ENCODE measurements at places on chromosomes 7 and 10. TPM values are rescaled to one million over a fixed set of nuclear protein-coding genes. Genes with fewer than 3 reads are reported as not detected.

DNA sequence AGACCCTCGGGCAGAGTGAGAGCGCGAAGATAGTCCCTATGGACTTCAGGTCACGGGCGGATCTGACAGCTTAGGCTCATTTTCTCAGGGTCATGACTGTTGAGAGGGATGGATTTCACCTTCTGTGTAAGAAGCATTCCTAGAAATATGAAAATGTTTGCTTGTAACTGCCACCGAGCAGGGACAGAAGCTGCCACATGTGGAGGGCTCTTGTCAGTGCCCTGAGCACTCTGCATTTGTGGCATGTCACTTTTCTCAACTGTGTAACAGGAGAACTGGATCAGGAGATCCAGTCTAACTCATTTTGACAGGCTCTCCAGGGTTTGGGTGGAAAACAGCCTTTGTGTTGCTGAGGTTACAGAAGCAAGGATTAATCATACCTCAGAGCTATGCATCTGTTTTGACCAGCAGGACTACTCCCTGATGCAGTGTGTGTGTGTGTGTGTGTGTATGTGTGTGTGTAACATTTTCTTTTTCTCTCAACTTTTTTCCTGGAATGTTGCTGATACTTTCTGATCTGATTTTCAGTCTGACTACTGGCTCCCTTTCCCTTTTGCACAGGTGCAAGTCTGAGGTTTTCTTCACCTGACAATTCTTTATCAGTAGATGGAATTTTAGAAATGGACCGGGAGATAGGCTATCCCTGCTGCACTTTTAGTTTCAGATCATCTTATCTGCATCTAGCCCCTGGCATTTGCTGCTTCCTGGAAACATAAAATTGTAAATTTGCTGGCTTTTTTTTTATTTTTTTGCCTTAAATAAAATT is 183.3 kb downstream of the STK31 start:
- DNase-seq, result no peak

- DNase-seq, result no peak
Observed at GRCh38 chr7:90761584-90761983, 165.5 kb downstream of the CDK14 start.

The DLX5 gene
- not detected for polyA plus RNA-seq

The ADAM22 gene
- polyA plus RNA-seq, result 0.21 TPM

GRCh38 chr7:66758950-66759628 is 18.6 kb downstream of the RABGEF1 start:
- no peak for DNase-seq

The PRKAR2B gene
- polyA plus RNA-seq, result 0.46 TPM

The LBX1 gene
- not detected for polyA plus RNA-seq

- DNase-seq, result no peak
Observed at GRCh38 chr7:11436316-11436715, 395.7 kb downstream of the THSD7A start.

- no peak for DNase-seq
Observed at GRCh38 chr7:2729893-2730716, 42.1 kb downstream of the AMZ1 start.

GRCh38 chr7:156055206-156055822 is 243.1 kb upstream of the SHH start:
- no peak for DNase-seq

GRCh38 chr7:135763261-135763660 is 14.6 kb upstream of the FAM180A start:
- DNase-seq, result no peak

GRCh38 chr7:76356823-76357222 is 2.0 kb downstream of the YWHAG start:
- DNase-seq, result no peak

DNA sequence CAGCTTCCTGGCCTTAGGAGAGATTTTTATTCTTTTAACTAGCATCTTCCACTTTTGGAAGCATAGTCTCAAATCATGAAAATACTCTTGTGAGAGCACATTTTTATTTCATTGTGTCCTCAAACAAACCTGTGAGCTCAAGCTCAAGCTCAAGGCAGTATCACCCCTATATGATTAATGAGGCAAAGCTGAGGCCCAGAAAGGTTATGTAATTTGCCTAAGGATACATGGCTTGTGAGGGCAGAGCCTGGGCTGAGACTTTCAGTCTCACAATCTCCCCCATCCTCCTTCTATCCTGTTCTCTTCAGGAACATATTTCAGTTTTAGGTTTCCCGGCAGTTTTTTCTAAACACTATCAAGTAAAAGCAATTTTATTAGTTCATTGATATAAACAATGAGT is 359.5 kb downstream of the PTEN start:
- no peak for DNase-seq

DNA sequence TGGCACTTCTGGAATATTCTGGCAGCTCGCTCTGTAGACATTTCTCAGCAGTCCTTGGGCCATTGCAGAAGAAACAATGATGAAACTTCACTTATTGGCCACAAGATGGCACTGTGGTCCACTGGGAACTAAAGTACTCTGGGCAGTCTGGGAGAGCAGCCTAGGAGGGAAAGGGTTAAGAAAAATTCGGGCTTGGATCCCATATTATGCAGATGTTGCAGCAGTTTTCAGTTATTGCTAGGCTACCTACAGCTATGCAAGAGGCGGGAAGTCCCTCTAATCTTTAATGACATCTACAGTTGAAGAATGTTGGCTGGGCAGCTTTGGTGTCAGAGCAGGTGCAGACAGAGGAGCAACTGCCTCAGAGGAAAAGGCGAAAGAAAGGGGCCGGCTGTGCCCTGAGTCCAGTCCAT is 201.7 kb upstream of the PRSS58 start:
- DNase-seq, result peak; percentile 39

DNA sequence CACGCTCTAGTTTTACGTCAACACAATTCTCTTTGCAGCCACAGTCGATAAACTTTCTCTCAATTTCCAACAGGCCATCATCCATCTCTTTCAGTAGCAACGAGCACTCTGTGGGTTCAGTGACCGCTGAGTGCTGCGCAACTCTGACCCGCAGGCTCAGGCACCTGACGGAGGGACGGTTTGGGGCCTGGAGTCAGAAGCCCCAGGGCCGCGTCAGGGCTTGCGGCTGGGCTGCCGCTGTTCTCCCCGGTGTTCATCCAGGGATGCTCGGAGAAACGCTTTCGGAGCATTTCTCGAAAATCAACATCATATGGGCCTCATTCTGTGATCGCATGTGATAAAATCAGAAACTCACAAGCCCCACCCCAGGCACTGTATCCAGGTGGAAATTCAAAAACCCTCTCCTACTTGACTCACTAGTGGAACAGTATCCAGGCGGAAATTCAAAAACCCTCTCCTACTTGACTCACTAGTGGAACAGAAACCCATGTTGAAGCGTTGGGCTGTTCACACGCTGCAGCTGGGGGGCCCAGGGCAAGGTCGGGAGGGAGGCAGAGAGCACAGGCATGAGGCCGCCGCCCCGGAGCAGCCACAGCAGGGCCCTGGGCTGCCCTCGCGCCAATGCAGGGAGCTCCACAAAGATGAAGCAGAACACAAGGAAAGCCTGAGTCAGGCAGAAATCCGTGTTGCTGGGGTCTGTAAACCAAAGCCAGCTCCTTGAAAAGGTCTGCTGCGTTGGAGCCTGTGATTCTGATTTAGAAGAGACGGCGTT is 73.3 kb upstream of the NKX6-2 start:
- DNase-seq, result no peak

DNA sequence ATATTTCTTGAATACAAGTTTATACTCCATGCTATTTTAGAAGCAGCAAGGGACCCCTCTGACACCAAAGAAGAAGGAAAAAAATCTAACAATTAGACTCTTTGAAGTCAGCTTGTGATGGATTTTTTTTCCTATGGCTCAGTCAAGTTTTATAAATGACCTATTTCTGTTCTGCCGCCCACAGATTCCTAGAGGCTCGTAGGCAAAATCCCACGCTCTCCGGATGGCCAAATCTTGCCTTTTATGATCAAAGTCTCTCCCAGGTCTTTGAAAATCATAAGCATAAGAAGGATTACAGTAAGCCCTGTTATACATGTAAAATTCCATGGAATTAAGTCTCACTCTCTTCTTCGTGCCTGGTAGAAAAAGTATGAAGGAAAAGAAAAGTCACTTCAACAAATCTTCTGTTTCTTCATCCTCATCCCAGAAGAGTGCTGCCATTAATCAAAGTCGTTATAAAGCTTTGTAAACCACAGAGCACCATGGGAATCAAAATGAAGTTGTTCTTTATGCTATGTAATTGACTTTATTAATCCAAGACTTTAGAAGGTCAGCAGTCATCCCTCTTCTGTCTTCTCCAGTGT is 33.1 kb downstream of the ASB13 start:
- DNase-seq, result no peak

The CDNF gene
- polyA plus RNA-seq, result 1.8 TPM

GRCh38 chr10:73911553-73912004 is 647 bp downstream of the PLAU start:
- DNase-seq, result no peak

The RAB18 gene
- polyA plus RNA-seq, result 171 TPM

DNA sequence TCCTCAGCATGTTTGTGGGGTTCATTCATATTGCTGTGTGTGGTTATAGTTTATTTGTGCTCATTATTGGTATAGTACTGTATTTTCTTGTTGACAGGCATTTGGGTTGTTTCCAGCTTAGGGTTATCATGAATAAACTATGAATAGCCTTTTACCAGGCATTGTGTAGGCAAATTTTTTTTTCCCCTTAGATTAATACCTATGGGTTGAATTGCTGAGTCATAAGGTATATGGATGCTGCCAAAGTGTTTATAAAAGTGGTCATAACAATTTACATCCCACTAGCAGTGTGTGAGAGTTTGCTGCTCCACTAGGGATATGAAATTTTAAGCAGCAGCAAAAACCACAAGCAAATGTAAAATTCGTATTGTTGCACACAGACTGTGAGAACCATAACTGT is 175.0 kb downstream of the PLPP4 start:
- no peak for DNase-seq

DNA sequence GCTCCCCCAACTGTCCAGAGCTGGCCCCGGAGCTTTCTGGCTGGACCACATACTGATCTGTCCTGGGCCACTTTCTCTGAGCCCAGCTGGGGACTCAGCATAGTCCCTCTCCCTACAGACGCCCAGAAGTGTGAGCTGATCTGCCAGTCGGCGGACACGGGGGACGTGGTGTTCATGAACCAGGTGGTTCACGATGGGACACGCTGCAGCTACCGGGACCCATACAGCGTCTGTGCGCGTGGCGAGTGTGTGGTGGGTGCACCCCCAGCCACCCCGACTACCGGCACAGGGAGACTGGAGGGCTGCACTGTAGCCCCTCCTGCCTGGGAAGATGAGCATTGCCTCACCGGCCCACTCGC is 41.8 kb downstream of the TBATA start:
- no peak for DNase-seq

Measured in CD4-positive, alpha-beta memory T cell (primary cell).